ENCODE measurements at places on chromosomes 5 and 9. TPM values are rescaled to one million over a fixed set of nuclear protein-coding genes. Genes with fewer than 3 reads are reported as not detected.

Gene OLFML2A
- 1.1 TPM for polyA plus RNA-seq

Gene HTR1A
- polyA plus RNA-seq, result 0.92 TPM

Gene SLC27A6
- 2.0 TPM for polyA plus RNA-seq

DNA sequence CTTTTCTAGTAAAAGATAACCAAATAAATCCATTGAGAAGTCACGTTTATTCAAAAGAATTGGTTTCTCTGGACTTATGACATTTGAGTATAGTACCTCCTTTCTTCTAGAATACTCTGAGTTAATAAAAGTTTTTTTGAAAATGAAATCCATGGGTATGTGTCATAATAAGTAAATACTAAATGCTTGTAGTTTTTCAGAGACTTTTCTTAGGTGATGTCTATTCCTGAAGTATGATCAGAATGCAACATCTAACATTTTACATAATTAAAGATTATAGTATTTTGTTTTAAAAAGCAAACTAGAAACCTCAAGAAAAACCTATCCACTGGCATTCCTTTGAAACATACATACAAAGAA lies 63.2 kb downstream of the NFIB start:
- DNase-seq, result no peak

Gene KCNV2
- 0.60 TPM for polyA plus RNA-seq

DNA sequence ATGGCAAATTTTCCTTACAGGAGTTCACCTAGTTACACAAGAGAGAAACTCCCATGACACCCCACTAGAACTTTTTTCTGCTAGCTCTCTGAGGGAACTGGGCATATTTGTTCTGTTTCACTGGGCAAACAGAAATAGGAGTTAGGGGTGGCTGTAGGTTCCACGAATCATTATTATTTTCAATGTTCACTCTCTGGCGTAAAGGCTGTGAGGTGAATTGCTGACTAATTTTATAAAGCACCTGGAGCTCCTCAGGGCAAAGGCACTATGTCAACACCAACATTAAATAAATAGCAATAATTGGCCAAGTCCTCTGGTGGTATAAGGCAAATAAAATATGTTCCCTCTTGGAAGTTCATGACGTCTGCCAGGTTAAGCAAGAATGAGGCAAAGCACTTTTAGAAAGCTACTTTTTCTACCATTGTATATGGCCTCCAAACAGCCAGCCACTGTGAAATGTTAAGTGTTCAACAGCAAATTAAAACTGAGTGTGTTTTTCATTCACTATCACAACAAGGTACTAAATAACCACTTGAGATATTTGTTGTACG lies 344.6 kb downstream of the PDE4D start:
- no peak for DNase-seq

Gene OTULINL
- polyA plus RNA-seq, result 6.3 TPM

Gene NTNG2
- polyA plus RNA-seq, result 0.99 TPM

Gene FOXD4L6
- polyA plus RNA-seq, result not detected
